ENCODE measurements at places on chromosomes 6 and 20. TPM values are rescaled to one million over a fixed set of nuclear protein-coding genes. Genes with fewer than 3 reads are reported as not detected.

Gene LAMA5
- total RNA-seq: 267 TPM

Gene ASIP
- total RNA-seq: 0.79 TPM

Gene EEF1A2
- 0.50 TPM for total RNA-seq

Gene VGLL2
- not detected for total RNA-seq

Gene CGA
- total RNA-seq: not detected

Gene PCSK2
- total RNA-seq: 4.9 TPM

Gene OR2B6
- not detected for total RNA-seq

Gene GFOD1
- 19.6 TPM for total RNA-seq

Gene SPINT4
- not detected for total RNA-seq

Gene FAM209B
- 0.42 TPM for total RNA-seq

Gene GABRR2
- 4.8 TPM for total RNA-seq

Gene ZBTB24
- total RNA-seq: 7.3 TPM
